ENCODE measurements at places on chromosomes 12 and 14.

DNA sequence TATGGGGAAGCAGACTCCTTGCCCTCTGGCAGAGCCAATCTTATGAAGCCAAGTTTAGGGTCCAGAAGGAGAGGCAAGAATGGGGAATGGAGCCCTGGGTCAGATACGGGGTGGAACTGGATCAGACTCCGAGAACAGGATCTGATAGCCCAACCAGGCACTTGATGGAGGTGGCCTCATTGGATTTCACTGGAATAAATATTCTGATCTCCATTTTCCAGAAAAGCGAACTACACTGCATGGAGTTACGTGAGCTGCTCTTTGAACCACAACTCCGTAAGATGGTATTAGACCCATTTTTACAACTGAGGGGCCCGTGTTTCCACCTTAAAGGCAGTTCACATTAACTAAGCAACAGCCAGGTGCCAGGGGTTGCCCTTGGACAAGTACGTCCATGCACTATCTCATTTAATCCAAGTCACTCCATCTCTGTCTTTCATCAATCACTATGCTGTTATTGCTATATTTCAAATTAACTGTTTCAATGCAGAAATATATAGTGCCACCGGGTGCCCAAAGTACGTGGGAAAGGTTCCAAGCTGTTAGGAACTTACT lies 155.2 kb downstream of the BCL11B start:
- no peak for DNase-seq

- DNase-seq, result no peak
Measured at GRCh38 chr12:63934936-63935335, 90.4 kb downstream of the SRGAP1 start.

GRCh38 chr12:106753526-106753925 lies 21.0 kb upstream of the RIC8B start:
- DNase-seq, result peak; percentile 54

DNA sequence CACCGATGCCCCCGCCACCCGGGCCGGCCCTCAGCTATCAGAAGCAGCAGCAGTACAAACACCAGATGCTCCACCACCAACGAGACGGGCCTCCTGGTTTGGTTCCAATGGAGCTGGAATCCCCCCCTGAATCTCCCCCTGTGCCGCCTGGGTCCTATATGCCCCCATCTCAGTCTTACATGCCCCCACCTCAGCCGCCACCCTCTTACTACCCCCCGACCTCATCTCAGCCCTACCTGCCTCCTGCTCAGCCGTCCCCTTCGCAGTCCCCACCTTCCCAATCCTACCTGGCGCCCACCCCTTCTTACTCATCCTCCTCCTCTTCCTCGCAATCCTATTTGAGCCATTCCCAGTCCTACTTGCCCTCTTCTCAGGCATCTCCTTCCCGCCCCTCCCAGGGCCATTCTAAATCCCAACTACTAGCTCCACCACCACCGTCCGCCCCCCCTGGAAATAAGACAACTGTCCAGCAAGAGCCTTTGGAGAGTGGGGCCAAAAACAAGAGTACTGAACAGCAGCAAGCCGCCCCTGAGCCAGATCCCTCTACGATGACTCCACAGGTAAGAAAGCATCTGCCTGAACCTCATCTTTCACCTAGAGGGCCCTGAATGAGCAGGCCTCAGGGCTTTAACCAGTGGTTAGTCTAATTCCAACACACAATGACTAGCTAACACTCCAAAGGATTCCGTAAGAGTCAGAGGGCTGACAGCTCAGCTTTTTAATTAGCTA lies 851 bp downstream of the YLPM1 start:
- no peak for DNase-seq

DNA sequence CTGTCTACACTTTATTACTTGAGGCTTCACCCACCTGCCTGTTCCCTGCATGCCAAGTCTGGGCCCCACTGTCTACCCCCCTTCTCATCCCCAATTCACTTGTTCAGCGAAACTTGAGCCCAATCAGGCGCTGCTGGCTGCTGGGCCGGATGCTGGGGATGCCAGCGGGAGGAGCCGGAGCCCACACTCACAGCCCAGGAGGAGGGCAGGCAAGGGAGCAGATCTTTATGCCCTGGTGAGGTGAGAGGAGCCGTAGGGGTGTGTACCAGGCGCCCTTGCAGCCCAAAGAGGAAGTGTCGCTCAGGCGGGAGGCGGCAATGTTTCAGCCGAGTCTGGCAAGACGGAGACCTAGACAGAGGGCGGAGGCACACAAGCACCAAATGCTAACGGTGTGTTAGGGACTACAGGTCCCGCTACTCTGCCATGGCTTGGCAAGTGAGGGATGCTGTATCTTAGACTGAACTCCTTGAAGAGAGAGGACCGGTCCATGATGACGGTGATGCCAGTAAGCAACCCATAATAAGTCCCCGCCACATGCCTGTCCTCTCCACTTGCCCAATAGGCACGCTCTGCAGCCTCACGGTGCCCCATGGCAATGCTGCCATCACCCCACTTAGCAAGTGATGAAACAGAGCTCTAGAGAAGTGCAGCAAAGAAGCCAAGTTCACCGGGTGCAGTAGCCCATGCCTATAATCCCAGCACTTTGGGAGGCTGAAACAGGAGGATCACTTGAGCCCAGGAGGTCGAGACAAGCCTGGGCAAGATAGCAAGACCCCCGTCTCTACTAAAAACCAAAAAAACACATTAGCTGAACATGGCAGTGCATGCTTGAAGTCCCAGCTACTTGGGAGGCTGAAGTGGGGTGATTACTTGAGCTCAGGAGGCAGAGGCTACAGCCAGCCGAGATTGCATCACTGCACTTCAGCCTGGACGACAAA lies 41.6 kb downstream of the LRRC74A start:
- peak; percentile 28 for DNase-seq

DNA sequence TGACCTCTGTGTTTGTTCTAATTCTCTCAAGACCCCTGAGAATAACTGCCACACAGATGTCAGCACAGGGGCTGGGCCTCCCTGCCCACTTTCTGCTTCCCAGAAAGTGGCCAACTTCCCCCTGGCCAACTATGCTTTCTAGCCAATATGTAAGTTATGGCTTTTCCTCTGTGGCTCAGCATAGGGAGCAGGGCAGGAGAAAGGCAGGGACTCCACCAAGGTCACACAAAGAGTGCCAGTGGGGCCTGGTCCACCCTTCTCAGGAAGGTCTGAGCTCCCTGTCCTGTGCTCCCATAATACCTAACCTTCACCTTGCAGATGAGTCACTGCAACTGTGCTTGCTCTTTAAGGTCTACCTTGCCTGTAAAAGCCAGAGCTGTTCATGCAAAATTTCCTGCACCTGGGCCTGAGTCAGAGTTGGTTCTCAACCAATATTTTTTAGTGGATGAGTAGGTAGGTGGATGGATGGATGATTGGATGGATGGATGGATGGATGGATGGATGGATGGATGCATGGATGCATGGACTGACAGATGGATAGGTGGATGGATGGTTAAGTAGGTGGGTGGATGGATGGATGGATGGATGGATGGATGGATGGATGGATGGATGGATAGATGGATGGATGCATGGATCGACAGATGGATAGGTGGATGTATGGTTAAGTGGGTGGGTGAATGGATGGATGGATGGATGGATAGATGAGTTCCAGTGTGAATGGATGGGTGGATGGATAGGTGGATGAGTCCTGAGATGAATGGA lies 64.2 kb downstream of the DIO3 start:
- no peak for DNase-seq

DNA sequence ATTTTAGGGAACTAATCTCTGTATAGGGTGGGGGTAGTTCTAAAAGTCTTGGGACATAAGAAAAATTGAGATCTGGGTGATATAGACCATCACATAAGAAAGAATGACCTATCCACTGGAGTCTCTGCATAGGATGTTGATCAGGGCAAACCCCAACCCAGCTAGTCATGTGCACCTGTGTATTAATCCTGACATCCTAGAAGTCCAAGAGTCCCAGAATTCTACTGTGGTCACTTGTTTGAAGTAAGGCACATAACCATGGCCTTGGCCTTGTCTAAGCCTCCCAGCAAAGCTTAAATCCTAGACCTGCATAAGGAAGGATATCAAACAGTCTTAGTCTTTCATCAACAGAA lies 334.1 kb upstream of the DCN start:
- no peak for DNase-seq

DNA sequence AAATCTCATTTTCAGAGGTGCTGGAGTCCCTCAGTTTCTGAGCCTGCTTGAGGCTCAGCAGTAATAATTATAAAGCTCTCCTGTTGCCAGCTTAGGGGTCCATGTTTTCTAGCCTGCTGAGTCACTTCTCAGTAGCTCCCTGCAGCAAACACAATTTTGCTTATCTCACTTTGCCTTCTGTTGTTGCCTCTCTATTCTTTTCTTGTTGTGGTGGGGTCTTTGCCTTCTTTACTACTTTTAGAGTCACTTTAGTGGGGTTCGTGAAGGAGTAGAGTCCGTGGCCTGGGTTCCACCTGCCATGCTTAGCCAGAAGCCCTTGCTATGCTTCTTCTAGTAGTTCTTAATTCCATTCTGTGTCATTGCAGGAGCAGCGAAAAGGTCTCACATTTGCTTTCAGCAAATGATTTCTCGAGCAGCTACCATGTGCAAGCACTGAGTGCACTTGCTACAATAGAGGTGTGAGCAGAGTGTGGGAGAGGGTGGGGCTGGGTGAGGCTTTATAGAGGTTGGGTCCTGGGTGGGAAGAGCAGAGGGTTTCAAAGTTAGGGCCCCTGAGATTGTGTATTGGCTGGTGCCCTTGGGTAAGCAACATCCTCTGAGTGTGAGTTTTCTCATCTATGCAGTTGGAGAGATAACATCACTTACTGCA lies 114.3 kb downstream of the ADCK1 start:
- no peak for DNase-seq

DNA sequence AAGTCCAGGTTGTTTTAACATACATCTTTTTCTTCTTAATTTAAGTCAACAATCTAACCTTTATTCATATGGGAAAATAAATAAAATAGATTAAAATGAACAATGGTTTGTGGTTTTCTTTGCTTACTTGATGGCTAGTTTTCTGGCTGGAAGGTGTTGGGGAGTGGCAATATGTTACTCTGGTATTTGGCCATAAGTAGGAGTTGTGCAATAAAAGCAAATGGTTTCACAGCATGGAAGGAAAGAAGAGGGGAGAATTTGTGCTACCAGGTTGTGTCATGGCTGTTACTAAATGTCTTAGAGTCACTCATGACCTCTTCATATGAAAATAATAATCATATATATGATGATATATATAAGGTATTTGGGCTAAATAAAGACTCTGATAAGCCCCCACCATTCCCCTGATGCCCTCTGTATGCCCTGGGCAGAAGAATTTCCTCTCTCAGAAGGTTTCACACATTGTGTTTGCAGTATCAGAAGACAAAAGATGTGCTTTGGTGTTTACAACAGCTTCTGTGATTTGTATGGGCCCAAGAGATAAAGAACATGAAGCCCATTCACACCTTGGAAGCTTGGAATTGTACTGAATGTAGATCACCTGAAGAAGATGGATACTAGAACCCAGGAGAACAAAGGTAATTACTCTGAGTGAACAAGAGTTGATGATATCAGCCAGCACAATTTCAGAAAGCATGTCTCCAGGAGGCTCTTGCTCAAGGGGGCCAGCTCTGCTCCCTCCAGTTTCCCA lies 160.9 kb downstream of the ALG10B start:
- DNase-seq, result no peak

DNA sequence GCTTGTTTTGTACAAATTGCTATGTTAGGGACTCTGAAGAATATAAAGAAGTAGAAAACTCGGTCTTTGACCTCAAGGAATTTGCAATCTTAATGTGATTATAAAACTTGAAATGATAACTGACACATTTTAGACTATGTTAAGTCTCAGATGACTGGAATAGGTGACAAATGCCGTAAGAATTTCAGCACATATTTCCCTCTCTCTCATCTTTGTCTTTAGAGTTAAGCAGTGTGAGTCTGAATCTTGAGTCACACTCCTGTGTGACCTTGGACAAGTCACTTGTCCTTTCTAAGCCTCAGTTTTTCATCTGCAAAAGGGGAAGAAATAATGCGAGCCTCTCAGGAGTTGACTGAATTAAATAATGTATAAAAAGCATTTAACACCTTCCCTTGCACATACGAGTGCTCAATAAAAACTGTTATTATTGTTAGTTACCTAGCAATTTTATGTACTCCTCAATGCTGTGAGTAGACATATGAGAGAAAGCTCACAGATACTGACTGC lies 103.7 kb downstream of the DYRK2 start:
- DNase-seq, result no peak

DNA sequence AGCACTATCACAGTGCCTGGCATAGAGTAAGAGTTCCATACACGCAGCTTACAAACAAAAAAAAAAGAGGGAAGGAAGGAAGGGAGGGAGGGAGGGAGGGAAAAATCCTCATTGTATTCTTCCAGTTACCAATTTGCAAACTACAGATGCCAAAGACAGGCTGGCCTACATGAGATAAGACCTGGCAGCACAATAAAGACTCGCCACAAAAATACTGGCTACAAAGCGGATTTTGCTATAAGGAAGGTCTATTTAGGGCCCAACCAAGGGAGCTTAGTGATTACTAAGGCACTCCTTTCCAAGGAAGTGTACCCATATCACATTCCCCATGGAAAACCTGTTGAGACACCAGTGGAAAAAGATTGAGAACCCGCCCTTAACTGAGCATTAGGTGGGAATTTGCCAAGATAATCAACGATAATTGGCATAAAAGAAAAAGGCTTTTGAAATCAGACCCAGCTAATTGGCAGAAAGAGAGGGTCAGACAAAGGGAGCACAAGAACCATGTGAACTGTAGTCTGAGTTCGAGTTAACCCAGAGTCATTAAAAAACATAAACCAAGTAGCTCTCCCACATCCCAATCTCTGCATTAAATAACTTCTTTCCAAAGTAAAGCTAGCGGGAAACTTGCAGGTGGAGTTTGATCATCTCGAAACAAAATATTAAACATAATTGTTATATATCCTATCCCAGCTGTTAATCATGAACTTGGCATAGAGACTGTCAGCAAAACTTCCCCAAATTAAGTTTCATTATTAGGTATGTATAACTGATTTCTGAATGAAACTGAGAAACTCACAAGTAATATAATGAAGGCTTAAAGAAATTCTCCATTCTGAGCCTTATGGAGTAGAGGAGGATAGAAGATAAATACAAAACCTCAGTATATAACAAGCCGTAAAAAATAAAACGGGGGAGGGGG lies 50.1 kb downstream of the PHLDA1 start:
- no peak for DNase-seq

- DNase-seq, result no peak
Measured at GRCh38 chr14:72683787-72684186, 210.1 kb downstream of the DPF3 start.

DNA sequence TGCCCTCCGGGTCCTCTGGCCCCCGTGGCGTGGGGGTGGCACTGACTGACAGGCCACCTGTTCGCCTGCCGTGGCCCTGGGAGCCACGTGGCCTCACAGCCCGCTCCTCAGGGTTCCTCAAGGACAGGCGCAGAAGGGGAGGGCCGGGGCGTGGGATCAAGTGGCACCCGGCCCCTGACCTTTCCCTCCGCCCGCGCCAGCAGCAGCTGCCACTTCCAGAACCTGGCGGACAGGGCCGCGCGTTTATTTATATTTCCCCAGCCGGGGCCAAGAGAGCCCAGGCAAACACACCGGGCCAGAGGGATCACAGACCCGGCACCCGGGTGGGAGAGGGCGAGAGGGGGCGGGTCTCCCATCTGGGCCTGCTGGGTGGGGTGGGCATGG lies 92.6 kb downstream of the RFLNA start:
- no peak for DNase-seq

GRCh38 chr14:92037989-92038388 lies 1.9 kb downstream of the TRIP11 start:
- DNase-seq, result no peak
